ENCODE measurements at places on chromosomes 16 and 17.

- peak; percentile 33 for DNase-seq
Observed at GRCh38 chr16:57409870-57410587, 5.5 kb downstream of the CCL17 start.

DNA sequence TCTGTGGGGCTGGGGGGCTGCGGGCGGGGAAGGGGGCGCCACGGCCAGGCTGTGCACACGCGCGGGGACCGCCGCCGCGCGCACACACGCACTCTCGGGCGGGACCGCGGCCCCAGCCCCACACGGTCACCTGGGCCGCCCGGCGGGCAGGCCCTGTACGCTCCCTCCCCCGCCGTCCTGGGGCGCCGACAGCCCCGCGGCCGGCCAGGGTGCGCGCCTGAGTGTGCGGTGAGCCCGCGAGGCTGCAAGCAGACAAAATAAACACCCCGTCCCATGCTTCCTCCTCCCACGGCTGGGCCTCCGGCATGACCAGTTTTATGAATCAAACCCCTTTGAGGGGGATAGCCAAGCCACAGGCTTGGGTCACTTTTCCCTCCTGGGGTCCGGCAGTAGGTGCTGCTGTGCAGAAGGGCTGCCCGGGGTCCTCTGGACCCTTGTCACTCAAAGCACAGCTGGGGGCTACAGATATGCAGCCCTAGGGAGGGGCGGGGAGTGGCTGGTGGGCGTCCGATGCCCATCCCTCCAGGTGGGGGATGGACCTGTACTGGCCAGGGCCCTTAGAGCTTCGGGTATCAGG lies 441 bp downstream of the VASN start:
- DNase-seq: peak; percentile 50

GRCh38 chr16:4367393-4367856 lies 4.2 kb upstream of the VASN start:
- DNase-seq: no peak

- no peak for DNase-seq
Observed at GRCh38 chr17:70493277-70493874, 324.0 kb downstream of the KCNJ2 start.

GRCh38 chr16:89197033-89197632 lies 3.2 kb downstream of the SLC22A31 start:
- DNase-seq: no peak

DNA sequence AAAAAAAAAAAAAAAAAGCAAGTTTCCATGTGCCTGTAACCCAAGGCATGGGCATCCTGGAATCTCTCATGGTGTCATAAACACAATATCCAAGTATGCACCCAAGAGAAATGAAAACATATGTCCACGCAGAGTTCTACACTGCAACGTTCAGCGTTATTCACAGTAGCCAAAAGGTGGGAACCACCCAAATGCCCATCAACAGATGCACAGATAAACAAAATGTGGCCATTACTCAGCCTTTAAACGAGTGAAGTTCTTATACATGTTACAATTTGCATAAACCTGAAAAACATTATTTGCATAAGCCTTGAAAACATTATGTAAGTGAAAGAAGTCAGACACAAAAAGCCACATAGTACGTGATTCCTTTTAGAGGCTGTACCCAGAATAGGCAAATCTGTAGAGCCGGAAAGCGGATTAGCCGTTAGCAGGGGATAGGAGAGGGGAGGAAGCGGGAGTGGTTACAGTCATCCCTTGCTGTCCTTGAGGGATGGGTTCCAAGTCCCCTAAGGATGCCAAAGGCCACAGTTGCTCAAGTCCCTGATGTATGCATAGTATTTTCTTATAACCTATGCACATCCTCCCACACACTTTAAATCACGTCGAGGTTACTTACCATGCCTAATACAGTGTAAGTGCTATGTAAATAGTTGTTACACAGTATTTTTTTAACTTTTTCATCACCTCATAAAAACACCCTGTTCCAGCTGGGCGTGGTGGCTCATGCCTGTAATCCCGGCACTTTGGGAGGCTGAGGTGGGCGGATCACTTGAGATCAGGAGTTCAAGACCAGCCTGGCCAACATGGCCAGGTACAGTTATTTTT lies 47.3 kb upstream of the DNAH17 start:
- DNase-seq: no peak

- DNase-seq: peak; percentile 40
Observed at GRCh38 chr17:30477774-30478115, 537 bp downstream of the GOSR1 start.

DNA sequence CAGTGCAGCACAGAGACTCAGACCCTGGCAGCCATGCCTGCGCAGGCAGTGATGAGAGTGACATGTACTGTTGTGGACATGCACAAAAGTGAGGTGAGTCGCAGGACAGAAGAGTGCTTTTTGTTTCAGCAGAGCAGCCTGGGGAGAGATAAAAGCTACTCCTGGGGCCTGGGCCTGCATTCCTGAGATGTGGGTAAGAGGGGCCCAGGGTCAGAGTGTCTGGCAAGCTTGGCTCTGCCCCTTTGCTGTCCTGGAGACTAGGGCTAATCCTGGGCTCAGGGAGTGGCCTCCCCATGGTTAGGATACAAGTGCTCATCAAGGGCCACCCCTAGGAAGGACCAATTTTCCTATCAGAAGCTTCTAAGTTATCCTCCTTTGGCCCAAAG lies 4.8 kb upstream of the ERBB2 start:
- no peak for DNase-seq

DNA sequence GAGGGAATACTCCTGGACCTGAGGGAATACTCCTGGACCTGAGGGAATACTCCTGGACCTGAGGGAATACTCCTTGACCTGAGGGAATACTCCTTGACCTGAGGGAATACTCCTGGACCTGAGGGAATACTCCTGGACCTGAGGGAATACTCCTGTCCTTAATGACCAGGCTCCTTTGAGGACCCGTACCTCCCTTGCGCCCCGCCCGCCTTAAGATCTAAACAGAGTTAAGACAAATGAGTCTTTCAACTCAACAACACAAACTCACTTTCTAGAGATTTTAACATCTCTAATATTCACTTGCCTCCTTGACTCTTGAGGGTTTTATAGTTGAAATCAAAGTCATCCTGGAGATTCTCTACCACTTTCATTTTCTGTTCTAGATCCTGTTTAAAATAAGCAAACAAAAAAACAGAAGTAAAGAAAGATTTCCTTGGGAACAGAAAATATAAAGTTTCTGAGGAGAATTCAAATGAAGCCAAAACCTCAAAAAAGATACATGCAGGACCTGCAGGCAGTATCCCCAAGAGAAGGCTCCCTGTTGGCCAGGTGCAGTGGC lies 49.7 kb downstream of the STAT3 start:
- no peak for DNase-seq

- DNase-seq: no peak
Observed at GRCh38 chr17:45972531-45972930, 26.5 kb upstream of the STH start.

DNA sequence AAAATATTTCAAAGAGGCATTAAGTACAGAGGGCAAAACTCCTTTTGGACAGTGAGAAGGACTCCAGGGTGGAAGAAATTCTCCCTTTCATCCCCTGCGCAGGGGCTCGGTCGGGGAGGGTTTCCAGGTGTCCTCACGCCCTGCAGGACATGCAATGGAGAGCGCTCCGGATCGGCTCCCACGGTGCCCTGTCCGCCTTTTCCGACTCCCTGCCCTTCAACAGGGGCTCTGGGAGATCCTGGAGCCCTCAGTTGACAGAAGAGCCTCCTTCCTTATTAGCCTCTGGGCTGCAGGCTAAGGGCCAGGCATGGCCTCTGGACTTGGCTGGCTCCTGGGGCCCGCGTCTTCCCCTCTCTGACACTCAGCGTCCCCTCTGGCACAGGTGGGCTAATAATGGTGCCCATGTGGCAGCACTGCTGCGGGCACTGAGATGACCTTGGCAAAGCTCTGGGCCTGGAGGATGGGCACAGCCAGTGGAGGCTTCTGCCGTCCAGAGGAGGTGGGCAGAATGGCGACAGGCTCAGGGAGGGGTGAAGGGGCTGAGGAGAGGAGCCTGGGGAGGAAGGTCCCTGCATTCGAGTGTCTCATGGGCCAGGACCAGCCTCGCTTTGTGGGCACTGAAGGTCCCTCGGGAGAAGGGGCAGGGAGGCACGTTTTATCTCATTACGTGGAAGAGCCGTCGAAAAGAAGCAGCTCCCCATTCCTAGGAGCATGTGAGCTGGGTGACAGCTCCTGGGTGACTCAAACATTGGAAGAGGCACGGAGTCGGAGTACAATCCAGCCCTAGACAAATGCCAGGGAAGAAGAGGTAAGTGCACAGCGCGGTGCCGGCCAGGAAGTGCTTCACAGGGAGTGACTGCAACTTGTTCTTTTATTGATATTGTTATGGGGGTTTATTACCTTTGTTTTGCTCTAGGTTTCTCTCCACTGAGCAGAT lies 161.7 kb downstream of the IRF8 start:
- no peak for DNase-seq

GRCh38 chr16:20053336-20053735 lies 20.4 kb downstream of the GPR139 start:
- DNase-seq: no peak

- peak; percentile 0 for DNase-seq
Observed at GRCh38 chr17:8964801-8965393, 610 bp downstream of the PIK3R5 start.

DNA sequence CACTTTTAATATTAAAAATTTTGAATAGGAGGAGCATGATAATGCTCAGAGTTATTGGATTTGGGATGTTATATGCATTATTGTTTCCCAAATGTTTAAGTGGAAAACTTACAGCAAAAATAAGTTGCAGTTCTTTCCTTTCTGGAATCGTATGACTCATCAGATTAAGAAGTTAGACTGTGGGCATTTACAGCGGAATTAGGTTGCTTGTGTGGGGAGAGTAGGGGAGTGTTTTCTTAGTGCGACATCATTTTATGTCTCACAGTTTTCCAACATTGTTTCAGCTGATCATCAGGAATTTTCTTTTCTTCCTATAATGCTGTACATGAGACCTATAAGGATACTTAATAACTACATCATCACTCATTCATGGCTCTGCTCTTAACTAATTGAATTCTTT lies 1631.8 kb downstream of the CDH8 start:
- DNase-seq: no peak

DNA sequence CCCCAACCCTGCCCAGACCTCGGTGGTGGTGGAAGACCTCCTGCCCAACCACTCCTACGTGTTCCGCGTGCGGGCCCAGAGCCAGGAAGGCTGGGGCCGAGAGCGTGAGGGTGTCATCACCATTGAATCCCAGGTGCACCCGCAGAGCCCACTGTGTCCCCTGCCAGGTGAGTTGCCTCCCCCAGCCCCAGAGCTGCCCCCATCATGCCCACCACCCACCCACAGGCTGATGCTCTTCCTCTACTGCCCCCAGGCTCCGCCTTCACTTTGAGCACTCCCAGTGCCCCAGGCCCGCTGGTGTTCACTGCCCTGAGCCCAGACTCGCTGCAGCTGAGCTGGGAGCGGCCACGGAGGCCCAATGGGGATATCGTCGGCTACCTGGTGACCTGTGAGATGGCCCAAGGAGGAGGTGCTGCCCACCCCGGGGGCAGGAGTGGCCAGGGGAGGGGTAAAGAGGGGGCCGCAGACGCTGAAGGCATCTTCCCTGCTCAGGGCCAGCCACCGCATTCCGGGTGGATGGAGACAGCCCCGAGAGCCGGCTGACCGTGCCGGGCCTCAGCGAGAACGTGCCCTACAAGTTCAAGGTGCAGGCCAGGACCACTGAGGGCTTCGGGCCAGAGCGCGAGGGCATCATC lies 8.4 kb downstream of the GALK1 start:
- DNase-seq: no peak

GRCh38 chr17:28519236-28519635 lies 13.1 kb downstream of the FOXN1 start:
- no peak for DNase-seq

- no peak for DNase-seq
Observed at GRCh38 chr17:13544765-13545164, 57.0 kb downstream of the HS3ST3A1 start.

DNA sequence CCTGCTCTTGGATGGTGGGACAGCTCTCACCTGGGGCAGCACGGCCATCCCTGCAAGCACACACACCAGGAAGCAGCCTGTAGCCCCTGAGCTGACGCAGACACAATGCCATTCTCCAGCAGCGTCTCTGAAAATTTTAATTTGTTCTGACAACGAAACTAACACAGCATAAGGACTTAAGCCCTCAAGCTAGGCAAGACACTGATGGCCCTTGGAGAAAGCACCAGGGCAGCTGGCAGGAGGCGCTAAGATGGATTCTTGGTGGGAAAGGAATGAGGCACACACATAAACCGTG lies 2.7 kb upstream of the LIMD2 start:
- DNase-seq: no peak

DNA sequence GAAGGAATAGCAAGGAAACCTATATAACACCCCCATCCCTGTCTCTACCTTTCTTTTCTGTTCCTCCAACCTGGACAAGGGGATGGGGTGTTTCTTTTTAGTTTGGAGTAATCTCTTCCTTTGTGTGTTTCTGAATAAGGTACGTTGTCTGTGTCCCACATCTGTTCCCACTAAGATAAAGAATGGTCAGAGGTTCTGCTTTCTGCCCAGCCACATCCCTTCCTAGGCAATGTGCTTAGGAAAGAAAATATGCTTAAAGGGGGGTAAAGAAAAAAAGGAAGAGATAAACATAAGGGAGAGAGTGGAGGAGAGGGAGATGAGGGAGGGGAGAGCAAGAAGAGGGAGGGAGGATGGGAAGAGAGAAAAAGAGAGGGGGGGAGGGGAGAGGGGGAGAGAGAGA lies 35.1 kb downstream of the SLC6A2 start:
- no peak for DNase-seq

GRCh38 chr17:40366861-40367518 lies 2.5 kb upstream of the GJD3 start:
- no peak for DNase-seq

DNA sequence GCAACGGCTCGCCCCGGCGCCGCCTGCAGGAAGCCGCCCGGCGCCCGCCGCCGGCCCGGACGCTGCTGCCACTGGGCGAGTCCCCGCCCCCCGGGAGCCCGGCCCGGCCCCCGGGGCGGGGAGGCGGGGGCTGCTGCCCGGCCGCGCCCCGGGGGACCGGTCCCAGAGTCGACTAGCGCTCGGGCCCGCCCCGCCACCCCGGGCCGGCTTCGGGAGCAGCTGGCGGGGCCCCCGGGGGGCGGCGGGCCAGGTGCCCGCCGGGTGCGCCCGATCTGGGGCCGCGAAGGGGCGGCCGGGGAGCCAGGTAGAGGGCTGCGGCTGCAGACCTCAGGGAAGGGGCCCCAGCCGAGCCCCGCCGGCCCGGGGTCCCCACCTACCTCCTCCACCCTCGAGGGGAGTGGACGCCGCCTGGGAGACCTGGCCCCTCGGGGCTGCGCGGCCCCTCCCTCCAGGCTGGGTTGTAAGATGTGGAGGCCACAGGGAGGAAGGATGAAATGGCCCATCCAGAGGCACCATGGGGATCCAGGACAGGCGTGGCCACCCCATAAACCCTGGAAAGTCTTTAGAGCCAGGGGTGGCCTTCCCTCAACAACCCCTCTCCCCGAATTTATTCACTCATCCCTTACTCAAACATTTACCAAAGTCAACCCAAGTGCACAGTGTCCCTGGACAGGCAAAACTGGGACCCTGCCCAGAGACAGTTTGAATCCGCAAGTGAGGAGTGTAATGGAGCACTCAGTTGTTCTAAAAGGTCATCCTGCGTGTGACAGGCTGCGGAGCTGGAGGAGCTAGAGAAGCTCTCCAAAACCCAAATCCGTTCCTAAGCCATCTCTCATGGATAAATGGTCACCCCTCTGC lies at the start of gene CDYL2:
CDYL2 (minus strand) TSS at position 73 of the 858 bp plus-strand sequence. CDS start 425 bp downstream, outside the sequence.
- DNase-seq: peak; percentile 48
